ENCODE measurements at places on chromosomes 1 and 21.

GRCh38 chr1:36771240-36771639 is 263.1 kb downstream of the GRIK3 start:
- no peak for DNase-seq

- no peak for DNase-seq
These were observed 41.6 kb upstream of the USP1 start for GRCh38 chr1:62395291-62395690.

GRCh38 chr1:13699936-13700520 is at the start of gene PRDM2:
TSS of gene PRDM2 (plus strand) at chr1:13700188. CDS start at chr1:13715606, 15,418 bp downstream.
- peak; percentile 74 for DNase-seq

- no peak for DNase-seq
These were observed 57.6 kb downstream of the ABCA4 start for GRCh38 chr1:94063379-94063778.

GRCh38 chr1:112712191-112712590 is 2.9 kb downstream of the PPM1J start:
- DNase-seq = no peak

DNA sequence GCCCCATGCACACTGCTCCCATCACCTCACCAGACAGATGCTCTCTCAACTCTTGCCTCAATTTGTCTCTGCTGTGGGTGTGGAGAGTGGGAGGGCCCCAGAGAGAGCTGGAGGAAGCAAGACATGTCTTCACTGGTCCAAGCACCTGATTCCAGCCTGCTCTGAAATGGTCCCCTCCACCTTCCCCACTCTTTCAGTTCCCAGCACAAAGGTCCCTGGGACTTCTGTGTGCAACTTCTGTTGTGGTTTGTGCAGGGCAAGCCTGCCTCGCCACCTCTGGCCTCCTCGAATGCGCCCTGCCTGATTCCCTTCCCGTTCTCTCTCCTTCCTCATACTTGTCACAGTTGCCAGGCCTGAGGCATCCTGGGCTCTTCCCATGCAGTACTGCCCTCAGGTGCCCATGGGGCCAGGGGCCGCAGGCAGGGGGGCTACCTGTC is 119.3 kb downstream of the SYT2 start:
- DNase-seq = no peak

DNA sequence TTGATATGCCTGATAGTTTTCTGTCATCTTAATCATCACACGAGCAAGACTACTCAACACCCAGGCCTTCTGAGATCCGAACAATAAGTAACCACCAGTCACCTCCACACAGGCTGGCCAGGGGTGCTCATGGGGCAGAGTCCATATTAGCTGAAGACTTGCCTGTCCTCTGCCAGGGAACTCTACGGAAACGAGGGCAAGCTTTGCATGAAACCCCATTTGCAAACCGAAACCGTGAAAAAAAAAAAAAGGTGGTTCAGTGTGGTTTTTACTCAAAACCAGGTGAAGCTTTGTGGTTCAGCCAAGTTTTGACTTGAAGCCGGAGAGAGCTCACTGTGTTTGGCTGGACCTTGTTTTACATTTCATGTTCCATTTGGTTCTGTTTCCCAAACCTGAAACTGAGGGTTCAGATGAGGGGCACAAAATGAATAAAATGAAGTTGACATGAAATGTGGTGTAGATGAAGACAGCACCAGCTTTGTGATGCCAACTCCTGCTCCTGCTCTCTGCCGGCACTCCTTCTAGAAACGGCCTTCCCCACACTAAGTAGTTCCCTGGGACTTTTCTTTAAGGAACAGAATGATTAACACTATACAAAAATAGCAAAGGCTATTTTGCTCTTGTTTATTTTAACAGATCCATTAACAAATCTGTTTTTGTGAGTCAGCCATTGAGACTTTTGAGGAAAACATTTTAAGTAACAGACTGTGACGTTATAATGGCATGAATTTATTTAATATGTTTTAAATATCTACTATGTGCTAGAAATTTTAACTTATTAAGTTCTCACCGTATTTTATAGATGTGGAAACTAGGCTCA is 74.7 kb downstream of the RUNX1 start:
- DNase-seq = peak; percentile 79

- no peak for DNase-seq
These were observed 23.5 kb downstream of the UBE2T start for GRCh38 chr1:202317941-202318925.

- no peak for DNase-seq
These were observed 7.1 kb downstream of the HUNK start for GRCh38 chr21:31879911-31880310.

GRCh38 chr1:200506471-200506870 is 96.6 kb upstream of the ZNF281 start:
- DNase-seq = no peak

GRCh38 chr21:44335266-44336059 is 3.7 kb downstream of the CFAP410 start:
- DNase-seq = no peak

GRCh38 chr1:181711820-181712219 is 228.5 kb downstream of the CACNA1E start:
- no peak for DNase-seq

DNA sequence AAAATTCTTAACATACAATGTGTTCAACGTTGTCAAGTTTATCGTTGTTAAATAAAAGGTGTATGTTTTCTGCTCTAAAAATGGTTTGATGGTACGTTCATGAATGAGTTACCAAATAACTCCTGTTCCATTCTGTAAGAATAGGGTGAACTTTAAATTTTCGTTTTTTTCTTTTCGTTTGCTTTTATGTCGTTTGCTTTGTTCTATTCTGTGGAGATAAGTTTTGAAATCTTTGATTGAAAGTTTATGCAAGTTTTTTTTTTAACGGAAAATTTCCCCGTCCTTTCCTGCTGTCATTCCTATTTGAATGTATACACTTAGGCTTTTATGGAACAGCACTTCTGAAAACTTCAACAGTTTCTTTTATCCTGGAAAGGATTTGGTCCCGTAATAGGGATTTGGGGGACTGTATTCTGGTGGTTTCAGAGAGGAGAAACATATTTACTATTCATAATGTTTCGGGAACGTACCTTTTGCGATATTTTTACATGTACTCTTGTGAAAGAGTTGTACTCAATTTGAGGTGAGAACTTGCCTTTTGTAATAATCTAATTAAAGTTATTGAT is 1.7 kb downstream of the DR1 start:
- DNase-seq = no peak

- DNase-seq = no peak
These were observed 144.8 kb upstream of the GJB5 start for GRCh38 chr1:34610063-34610462.

DNA sequence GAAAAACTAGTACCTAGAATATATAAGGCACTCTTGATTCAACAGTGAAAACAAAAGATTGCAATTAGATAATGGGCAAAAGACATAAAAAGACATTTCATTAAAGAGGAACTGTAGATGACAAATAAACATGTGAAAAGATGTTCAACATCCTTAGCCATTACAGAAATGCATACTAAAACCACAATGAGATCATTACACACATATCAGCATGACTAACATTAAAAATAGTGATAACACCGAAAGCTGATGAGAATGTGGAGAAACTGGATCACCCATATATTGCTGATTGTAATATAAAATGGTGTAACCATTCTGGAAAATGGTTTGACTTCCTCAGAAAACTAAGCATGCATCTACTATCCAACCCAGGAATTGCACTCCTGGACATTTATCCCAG is 340.3 kb downstream of the SEC16B start:
- DNase-seq = no peak

GRCh38 chr1:50595874-50596273 is 172.6 kb upstream of the DMRTA2 start:
- no peak for DNase-seq

- DNase-seq = no peak
These were observed 126.8 kb downstream of the GRIK1 start for GRCh38 chr21:29812947-29813346.

DNA sequence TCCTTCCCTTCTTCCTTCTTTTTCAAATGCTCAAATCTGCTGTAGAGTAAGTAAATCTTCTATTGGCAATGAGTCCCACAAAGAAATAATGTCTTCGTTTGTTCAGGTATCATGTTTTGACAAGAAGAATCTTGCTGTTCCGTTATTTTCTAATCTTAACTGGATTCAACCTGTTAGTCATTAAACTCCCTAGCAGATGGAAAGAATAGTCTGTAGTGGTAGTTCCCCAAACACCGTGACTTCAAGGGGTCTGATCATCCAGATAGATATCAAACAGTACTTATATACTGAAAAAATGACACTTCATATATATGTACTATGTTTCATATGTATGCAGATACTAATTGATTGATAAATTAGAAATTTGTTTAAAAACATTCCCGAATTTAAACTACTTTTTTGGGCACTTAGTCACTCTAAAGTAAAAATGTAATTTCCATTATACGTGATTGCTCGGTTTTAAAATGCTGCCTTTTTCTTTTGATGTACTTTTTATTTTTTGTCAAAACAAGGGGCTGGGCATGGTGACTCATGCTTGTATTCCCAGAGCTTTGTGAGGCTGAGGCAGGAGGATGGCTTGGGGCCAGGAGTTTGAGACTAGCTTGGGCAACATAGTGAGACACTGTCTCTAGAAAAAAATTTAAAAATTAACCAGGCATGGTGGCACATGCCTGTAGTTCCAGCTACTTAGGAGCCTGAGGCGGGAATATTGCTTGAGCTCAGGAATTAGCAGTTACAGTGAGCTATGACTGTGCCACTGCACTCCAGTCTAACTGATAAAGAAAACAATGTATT is 335.7 kb upstream of the SNX7 start:
- no peak for DNase-seq

GRCh38 chr21:37753122-37753599 is 163.1 kb downstream of the KCNJ6 start:
- DNase-seq = no peak

DNA sequence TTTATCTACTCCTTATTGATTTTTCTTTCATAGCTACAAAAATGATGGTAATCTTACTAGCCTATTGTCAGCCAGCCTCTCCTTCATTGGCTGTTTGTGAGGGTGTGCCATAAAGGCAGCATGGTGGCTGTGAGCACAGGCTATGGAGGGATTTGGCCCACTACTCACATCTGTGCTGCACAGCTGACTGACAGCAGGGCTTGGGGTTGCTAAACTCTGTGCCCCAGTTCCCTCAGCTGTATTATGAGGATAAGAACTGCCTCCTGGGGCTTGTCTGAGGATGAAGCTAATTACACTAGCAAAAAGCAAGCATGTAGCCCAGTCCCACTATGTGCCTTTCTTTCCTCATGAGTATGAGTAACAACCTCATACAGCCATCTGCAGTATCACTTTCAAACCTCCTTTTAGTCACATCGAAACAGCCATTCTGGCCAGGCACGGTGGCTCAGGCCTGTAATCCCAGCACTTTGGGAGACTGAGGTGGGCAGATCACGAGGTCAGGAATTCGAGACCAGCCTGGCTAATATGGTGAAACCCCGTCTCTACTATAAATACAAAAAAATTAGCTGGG is 66.2 kb downstream of the COQ8A start:
- no peak for DNase-seq

GRCh38 chr1:167672831-167673230 is 42.8 kb downstream of the RCSD1 start:
- no peak for DNase-seq

GRCh38 chr1:47569681-47570470 is 132.0 kb downstream of the FOXD2 start:
- no peak for DNase-seq

- no peak for DNase-seq
These were observed 104.2 kb upstream of the SOX13 start for GRCh38 chr1:203968761-203969160.

- DNase-seq = no peak
These were observed 134.7 kb downstream of the PSMG1 start for GRCh38 chr21:39048574-39048973.

DNA sequence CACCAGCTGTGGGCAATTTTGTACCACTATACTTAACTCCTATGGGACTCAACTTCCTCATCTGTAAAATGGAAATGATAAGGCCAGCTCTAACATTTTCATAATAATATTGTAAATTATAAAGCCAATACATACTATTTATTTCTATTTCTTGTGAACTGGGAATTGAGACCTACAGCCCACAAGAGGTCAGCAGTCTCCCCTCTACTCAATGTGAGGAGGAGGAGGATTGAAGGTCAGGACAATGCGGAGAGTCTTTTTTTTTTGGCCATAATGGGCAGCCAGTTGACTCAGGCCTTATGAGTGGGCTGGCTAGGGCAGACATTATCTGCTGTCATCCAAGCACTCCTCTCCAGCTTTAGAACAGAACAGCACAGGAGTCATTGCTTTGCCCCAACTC is 90.5 kb downstream of the NUF2 start:
- DNase-seq = no peak

DNA sequence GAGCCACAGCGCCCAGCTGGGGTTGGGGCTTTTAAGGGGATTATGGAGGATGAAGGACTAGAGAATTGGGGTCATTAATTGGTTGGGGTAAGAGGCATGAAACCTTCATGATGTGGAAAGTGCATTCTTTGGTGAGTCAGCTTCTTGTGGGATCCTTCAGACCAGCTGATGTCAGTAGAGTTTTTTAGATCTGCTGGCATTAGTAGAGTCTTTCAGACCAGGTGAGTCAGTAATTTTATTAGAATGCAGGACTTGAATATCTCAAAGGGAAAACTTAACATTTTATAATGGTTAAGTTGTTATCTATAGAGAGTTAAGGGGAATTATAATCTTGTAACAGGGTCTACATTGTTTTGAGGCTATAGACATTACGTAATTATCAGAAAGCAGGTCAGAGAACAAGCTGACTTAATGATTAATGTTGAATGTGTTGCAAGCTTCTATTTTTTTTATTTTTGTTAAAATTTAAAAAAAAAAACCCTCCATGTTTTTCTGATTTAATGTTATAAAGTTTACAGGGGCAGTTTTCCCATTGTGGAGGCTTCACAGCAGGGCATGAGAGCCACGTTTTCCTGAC is 160.9 kb upstream of the FMN2 start:
- no peak for DNase-seq

- DNase-seq = no peak
These were observed 204.5 kb downstream of the TTLL7 start for GRCh38 chr1:83794384-83794783.

GRCh38 chr21:38433471-38433870 is 64.8 kb downstream of the ERG start:
- DNase-seq = no peak

DNA sequence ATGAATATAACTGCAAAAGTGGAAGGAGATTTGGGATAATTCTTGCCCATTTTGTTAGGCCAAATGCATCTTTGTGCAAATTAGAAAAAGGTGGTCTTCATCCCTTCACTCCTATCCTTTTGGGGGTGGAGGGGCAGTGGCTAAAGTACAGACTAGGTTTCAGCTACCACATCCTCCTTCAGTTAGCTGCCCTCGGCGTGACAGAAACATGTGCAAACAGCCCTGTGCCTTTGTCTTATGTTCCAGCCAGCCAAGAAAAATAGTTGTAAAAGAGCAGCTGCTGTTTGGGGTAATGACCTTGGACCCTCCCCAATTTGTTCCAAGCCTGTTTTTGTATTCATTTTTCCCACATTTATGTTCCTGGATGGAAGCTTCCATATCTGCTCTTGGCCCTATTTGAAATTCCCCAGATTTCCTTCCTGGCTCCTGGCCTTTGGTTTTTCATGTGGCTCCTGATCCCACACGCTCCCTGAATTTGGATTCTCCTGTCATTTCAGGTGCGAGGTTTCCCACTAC is 8.3 kb upstream of the LGALS8 start:
- no peak for DNase-seq

Measured in immature natural killer cell (primary cell).